ENCODE measurements at places on chromosomes 11 and 22.

DNA sequence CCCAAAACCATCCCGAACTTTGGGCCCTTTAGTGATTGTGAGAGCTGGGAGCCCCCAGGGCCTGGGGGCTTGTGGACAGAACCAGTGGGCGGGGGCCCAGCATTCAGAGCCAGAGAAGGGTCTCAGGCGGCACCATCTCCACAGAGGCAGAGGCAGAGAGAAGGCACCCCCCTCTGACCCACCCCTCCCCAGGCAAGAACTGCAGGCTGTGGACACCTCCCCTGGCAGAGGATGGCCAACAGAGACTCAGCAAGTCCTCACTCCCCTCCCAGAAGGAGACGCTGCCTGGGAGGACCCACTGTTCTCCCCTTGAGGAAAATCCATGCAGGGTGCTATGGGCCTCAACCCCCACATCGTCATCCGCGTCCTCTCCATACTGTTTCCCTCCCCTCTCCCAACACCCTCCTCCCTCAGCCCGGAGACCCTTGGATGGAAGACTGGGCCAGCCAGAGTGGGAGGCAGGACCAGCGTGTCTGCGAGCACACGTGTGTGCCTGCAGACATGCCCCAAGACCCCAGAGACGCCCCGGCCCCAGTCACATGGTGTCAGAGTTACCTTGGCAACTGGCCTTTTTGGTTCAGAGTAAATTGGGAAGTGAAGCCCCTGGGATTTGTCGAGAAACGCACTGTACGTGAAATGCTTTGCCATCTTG, 42.6 kb downstream of the KCNC1 start:
- DNase-seq, result no peak

- DNase-seq, result no peak
Measured at GRCh38 chr11:40054631-40055030, 1404.8 kb downstream of the LRRC4C start.

- no peak for DNase-seq
Measured at GRCh38 chr11:13227676-13228255, 49.8 kb upstream of the BMAL1 start.

GRCh38 chr22:44360668-44361381, 48.1 kb upstream of the SHISAL1 start:
- peak; percentile 94 for DNase-seq

DNA sequence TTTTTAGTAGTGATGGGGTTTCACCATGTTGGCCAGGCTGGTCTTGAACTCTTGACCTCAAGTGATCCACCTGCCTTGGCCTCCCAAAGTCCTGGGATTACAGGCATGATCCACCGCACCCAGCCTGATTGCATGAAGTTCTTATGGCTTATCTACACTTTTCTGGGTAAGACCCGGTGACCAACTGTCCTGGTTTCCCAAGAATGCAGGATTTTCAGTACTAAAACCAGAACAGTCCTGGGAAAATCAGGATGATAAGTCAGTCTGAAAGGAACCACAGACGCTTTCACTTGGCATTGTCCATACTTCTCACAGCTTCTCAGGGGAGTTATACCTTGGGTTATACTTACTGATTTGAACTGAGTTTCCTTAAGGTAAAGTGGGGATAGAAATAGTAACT, 1.4 kb upstream of the BPIFC start:
- no peak for DNase-seq

GRCh38 chr11:119617340-119617713, 111.7 kb downstream of the NECTIN1 start:
- DNase-seq, result no peak

DNA sequence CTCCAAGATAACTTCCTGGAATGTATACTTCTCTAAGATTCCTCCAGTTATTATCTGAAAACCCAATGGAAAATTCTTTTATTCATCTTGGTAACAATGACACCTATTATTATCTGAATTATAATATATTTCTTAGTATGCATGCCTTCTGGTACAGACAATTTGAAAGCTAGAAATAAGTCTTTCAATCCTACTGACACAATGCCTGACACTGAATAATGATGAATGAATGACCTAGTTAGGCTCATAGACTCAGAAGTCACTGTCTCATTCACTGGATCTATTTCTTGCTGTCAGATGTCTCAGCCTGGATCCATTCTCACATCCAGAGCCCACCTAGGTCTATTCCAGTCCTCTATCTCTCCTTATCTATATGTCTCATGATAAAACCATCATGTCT, 1126.7 kb upstream of the CCDC90B start:
- no peak for DNase-seq

DNA sequence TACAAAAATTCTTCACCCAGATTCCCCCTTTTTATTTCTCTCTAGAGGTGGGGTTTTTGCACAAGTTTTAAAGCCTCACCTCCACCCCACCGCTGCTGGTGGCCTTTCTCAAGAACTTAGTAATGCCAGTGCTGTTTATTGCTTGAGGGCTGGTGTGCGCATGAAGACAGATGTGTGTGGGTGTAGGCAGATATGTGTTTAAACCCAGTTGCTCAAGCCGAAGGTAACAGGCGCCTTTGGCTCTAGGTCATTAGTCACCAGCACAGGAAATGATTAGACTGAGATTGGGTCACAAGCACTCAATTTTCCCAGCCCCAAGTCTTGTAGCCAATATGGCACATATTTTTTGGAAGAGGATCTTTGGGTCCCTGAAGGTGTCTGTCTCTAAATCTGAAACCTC, 2.7 kb upstream of the CLMP start:
- peak; percentile 77 for DNase-seq

- no peak for DNase-seq
Measured at GRCh38 chr11:8584511-8584910, 9.5 kb downstream of the STK33 start.

DNA sequence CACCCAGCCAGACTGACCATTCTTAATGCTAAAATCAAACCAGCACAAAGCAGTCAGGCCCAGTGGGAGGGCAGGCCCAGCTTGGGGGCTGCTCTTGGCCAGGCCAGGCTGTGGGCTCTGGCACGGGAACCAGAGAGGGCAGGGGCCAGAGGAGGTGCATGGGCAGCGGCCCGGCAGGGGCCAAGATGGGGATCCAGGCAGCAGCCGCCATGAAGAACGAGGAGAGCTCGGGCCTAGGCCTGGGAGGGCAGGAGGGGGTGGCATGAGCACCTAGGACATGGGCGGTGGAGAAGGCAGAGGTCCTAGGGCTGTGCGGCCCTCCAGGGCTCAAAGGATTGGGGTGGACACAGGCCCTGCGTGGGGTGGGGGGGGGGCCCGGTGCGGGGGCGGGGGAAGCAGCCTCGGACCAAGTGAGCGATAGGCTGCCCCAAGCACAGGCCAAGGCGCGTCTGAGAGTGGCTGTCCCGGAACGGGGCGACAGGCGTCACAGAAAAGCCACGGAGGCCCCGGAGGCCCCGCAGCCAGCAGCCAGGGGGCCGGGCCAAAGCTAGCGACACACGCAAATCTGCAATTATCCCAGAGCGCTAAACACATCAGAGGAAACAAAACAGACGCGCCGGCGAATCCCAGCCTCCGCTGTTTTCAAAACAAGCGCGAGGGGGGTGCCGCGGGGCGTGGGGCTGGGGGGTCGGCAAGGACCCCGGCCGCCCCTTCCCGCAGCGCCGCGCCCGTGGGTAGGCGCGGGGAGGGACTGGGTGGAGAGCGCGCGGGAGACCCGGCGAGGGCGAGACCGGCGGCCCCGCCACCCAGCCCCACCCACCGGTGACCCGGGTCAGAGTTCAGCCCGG, 8.3 kb downstream of the PLXNB2 start:
- no peak for DNase-seq

- DNase-seq, result peak; percentile 44
Measured at GRCh38 chr22:37334859-37335805, 52.8 kb downstream of the CYTH4 start.
